CD4-positive, alpha-beta T cell treated with Interleukin-2 at 100 ng/mL for 4 hours (primary cell): ENCODE measurements at places on chromosomes 7 and 10.

DNA sequence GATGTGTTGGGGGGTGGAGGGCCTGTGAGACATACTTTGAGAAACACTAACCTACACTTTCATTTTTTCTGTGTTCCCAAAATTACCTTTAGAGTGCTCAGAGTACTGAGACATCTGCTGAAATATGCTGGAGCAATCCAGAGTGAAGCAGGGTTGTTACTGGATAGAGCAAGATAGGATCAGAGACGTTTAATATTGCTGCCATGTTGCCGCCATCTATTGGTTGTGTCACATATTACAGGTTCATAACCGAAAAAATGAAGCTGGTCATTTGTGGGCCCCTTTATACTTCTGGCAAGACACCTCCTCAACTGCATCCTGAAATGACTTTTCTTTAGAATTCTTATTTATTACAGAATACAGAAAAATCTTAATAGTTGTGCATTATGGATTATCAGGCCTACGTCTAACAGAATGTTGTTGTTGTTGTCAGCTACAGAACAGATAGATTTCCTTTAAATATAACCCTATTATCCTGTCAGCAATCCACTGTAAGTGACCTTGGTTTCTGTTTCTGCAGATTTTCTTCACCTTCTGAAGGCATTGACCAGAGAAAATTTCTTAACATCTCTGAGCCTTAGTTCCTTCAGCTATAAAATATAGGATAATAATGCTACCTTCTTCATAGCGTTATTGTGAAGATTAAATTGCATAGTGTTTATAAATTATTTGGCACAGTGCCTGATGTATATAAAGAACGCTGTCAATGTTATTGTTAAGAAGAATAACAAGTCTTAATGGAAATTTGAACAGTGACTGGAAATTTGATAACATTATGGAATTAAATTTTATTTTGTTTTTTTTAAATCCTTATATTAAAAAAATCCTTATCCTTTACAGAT lies 16.2 kb upstream of the DLD start:
- peak; percentile 66 for DNase-seq

- peak; percentile 22 for DNase-seq
Measured at GRCh38 chr7:100369105-100369504, 4.2 kb upstream of the PILRA start.

GRCh38 chr10:60948851-60949250 lies 4.9 kb upstream of the RHOBTB1 start:
- no peak for DNase-seq

- no peak for DNase-seq
Measured at GRCh38 chr10:49023752-49024151, 84.1 kb upstream of the LRRC18 start.

DNA sequence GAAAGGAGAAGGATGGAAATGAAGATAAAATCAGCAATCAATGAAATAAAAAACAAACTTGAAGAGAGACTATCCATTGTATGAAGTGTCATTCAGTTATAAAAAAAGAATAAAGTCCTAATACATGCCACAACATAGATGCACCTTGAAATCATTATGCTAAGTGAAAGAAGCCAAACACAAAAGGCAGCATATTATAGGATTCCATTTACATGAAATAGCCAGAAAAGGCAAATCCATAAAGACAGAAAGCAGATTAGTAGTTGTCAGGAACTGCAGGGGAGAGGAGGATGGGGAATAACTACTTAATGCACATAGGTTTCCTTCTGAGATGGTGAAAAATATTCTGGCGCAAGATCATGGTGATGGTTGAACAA lies 6.6 kb upstream of the PON1 start:
- no peak for DNase-seq
